Mesothelial cell of epicardium (in vitro differentiated cells): ENCODE measurements at places on chromosomes 11 and 22.

DNA sequence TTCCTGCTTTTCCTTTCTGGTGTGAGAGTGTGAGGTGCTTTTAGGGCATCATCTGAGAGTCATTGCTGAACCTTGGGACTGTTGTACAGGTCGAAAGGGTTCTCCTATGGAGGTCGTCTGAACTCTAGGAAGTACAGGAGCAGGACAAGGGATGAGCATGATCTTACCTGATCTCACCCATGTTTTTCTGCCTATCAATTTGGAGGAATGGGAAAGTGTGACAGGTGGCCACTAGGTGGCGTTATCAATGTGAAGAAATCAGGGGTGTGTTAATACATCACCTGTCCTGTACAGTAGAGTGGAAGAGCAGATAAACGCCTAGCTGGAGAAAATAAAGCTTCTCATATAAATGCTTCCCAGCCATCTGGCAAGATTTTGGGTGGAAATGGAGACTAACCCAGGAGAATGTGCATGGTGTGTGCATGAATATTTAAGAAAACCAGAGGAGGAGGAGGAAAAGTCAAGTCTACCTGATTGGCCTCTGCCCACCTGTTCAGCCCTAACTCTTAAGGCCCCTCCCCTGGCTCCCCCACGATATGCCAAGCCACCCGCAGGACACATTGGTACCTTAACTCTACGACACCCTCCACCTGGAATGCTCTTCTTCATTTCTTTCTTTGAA lies 72.0 kb upstream of the NARS2 start:
- no peak overlapping the region for H3K4me3 ChIP-seq
- H3K27me3 ChIP-seq: no peaks in the 10 kb centered on the region
- no peaks in the 10 kb centered on the region for H3K36me3 ChIP-seq
- peak; percentile 64 for DNase-seq

GRCh38 chr11:91698845-91699244 lies 525.8 kb upstream of the FAT3 start:
- no peaks in the 10 kb centered on the region for H3K27me3 ChIP-seq
- no peak overlapping the region for H3K27ac ChIP-seq
- DNase-seq: no peak
- H3K36me3 ChIP-seq: no peaks in the 10 kb centered on the region
- peaks cover 11% of the 10 kb centered on the region for H3K4me1 ChIP-seq
- H3K4me3 ChIP-seq: no peak overlapping the region

DNA sequence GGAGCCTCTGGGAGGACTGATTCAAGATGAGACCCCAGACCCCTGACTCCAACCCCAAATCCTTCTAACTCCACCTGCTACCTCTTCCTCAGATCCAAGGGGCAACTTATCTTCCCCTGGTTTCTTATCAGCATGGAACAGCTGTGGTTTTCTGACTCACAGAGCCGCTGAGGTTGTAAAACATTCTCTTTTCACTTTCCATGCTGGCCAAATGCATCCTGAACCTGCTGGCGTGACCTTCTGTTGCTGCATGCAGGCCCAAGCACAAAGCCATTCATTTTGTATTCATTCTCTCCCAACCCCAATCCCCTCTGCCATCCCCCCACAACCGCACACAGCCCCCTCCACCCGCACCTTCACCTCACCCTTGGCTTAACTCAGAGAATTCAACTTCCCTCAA lies 70.3 kb downstream of the SEZ6L start:
- peaks cover 50% of the 10 kb centered on the region for H3K27me3 ChIP-seq
- DNase-seq: no peak
- no peaks in the 10 kb centered on the region for H3K4me1 ChIP-seq
- H3K4me3 ChIP-seq: no peak overlapping the region
- no peaks in the 10 kb centered on the region for H3K36me3 ChIP-seq

GRCh38 chr11:17354601-17354991 lies 3.0 kb downstream of the NCR3LG1 start:
- peaks cover 17% of the 10 kb centered on the region for H3K36me3 ChIP-seq
- H3K4me1 ChIP-seq: peaks cover 23% of the 10 kb centered on the region
- no peak overlapping the region for H3K27ac ChIP-seq
- DNase-seq: peak; percentile 42

GRCh38 chr11:61147271-61147670 lies 14.0 kb downstream of the VPS37C start:
- no peaks in the 10 kb centered on the region for H3K27me3 ChIP-seq
- H3K27ac ChIP-seq: no peak overlapping the region

DNA sequence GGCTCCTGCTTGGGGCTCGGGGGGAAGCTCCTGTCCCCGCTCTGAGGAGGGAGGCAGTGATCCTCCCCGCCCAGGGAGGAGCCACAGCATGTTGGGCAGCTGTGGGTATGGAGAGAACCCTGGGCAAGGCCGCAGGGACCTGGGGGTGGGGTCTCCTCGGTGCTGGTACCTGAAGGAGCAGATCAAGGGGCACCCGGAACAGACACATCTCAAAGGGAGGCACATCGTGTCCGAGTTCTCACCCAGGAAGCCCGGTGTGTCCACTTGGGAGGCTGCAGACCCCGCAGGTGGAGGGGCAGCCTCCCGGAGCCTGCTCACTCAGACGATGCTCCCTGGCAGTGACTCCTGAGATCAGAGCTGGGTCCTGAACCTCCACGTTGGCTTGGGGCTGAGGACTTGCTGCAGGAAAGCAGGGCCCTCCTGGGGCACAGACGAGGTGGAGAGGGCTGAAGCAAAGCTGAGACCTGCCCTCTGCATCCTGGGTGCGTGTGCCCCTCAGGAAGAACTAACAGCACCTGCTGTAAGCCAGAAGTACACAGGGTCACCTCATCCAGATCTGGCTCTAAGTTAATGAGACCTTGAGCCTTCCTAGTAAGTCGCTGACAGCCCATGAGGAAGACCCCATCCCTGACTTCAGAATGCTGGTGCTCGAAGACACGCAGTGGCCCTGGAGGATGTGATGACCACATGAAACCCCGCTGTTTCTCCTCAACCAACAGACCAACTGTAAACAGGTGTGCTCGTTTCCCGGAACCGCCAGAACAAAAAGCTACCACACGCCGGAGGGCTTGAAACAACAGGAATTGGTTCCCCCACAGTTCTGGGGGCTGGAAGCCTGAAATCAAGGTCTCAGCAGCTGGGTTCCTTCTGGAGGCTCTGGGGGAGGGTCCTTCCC lies 5.9 kb upstream of the OSBPL5 start:
- H3K27me3 ChIP-seq: peaks cover 45% of the 10 kb centered on the region
- DNase-seq: no peak
- H3K27ac ChIP-seq: no peak overlapping the region
- no peak overlapping the region for H3K4me3 ChIP-seq
- peaks cover 8% of the 10 kb centered on the region for H3K4me1 ChIP-seq

DNA sequence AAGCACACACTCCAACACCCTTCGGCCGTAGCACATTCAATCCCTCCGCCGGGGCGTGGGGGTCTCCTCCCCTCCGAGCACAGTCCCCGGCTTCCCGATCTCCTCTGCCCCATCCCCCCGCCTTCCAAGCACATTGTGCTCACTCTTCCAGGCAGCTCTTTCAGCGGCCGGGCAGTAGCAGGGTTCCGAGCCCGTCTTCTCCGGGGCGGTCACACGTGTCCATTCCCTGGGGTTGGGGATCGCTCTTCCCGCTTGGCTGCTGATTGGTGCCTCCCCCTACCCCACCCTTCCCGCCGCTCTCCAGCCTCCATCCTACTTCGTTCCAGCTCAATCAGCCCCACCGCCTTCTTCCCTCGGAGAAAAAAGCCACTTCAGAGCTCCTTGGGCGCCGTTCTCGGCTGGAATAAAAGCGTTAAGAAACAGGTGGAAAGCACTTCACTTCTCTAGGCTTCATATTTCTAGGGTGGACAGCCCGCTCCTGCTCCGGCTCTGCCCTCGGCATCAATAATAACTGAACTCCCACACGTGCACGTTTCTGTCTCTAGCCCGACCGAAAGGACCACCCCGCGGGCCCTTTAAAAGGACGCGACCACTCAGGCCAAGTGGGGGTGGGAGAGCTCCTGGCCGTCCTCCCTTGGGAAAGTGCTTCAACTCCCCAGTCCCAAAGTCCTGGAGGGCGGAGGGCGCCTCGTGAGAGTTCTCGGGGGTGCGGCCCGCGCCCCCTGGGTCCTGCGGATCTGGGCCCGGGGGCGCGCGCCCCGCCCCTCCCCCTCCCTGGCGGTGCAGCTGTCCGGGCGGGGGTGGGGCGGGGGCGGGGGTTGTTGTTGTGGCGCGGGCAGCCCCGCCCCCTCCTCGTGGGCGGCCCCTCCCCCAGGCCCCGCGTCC lies 464 bp upstream of the CECR2 start:
- peak overlapping the region; percentile 94 for H3K27ac ChIP-seq
- H3K27me3 ChIP-seq: peaks cover 2% of the 10 kb centered on the region
- H3K4me1 ChIP-seq: peaks cover 33% of the 10 kb centered on the region
- DNase-seq: peak; percentile 74
- no peaks in the 10 kb centered on the region for H3K36me3 ChIP-seq
- peak overlapping the region; percentile 89 for H3K4me3 ChIP-seq

- H3K27me3 ChIP-seq: no peaks in the 10 kb centered on the region
- no peak overlapping the region for H3K4me3 ChIP-seq
- no peaks in the 10 kb centered on the region for H3K4me1 ChIP-seq
- H3K36me3 ChIP-seq: no peaks in the 10 kb centered on the region
- DNase-seq: no peak
Observed at GRCh38 chr11:1029654-1030053, 6.9 kb downstream of the MUC6 start.

DNA sequence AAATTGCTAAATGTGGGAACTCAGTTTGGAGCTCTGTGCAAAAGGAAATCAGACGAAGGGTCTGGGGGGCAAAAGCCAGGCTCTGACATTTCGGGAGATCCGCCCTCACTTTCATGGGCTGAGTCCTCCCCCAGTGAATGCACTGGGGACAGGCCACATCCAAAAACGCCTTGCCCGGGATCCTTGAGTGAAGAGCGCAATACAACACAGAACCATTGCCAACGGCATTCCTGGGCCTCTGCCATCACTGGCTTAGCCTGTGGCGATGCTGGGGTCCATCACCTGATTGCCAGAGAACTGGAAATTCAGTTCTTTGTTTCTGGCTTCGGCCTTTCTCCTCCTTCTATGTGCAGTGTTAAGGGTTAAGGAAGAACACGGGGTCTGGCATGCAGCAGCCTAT lies 297.9 kb downstream of the SHANK2 start:
- H3K4me3 ChIP-seq: no peak overlapping the region
- H3K27me3 ChIP-seq: no peaks in the 10 kb centered on the region
- DNase-seq: no peak
- no peak overlapping the region for H3K27ac ChIP-seq
- no peaks in the 10 kb centered on the region for H3K36me3 ChIP-seq

- peaks cover 83% of the 10 kb centered on the region for H3K27me3 ChIP-seq
- no peaks in the 10 kb centered on the region for H3K4me1 ChIP-seq
- no peak for DNase-seq
- H3K36me3 ChIP-seq: no peaks in the 10 kb centered on the region
Observed at GRCh38 chr11:35118906-35119305, 20.1 kb upstream of the CD44 start.

DNA sequence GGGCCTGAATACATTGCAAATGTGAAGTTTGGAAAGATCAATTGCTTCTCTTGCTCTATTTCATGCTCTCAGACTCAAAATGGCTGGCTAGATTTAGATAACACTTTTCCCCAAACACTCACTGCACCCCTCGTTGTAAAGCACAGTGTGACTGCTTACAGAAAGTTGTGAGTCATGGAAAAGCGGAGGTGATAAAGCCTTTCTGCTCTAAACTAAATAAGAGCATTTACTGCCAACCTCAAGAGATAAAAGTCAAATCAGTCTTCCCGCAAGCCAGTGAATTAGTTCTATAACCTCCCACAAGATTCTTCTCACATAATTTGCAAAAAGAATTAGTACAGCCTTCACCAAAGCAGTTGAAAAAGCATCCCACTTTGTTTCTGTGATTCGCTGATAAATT lies 168.7 kb downstream of the WT1 start:
- H3K4me1 ChIP-seq: peaks cover 35% of the 10 kb centered on the region
- H3K27me3 ChIP-seq: no peaks in the 10 kb centered on the region

DNA sequence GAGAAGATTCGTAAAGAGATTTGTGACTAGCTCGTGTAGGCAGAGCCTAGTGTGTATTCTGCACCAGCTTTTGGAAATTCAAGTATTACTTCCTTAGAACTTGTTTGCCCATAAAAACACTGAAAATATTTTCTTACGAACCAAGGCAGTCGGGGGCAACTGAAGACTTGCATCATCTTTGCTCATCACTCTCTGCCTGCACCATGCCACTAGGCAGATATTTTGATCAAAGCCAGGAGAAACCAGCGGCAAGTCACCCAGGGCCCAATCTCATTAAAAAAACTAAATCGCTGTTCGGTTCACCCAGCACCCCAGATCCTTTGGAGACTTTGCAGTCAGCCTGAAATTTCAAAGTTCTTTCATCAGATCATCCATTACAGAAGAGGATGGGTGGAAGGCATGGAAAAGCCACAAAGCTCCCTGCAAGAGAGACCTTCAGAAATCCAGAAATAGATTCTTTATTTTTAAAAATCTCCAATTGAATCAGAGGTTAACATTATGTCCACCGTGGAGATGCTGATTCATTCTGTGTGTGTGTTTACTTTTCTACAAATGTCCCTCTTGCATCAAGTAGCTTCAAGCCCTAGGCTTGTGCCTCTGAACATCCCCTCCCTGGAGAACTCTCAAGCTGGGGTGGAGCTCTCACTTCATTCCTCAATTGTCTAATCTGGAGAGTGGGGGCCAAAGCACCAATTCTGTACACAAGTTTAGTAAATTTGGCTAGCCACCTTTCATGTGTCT lies 78.4 kb downstream of the ETS1 start:
- H3K27ac ChIP-seq: peak overlapping the region; percentile 6
- peaks cover 45% of the 10 kb centered on the region for H3K4me1 ChIP-seq
- no peak overlapping the region for H3K4me3 ChIP-seq
- no peaks in the 10 kb centered on the region for H3K27me3 ChIP-seq
- no peak for DNase-seq

GRCh38 chr11:77065878-77066228 lies 918 bp upstream of the CAPN5 start:
- H3K27ac ChIP-seq: peak overlapping the region; percentile 84
- peaks cover 10% of the 10 kb centered on the region for H3K4me1 ChIP-seq
- DNase-seq: no peak

GRCh38 chr11:111299101-111300026 lies 1.0 kb downstream of the POU2AF3 start:
- peak overlapping the region; percentile 73 for H3K4me3 ChIP-seq
- H3K36me3 ChIP-seq: peaks cover 2% of the 10 kb centered on the region
- peaks cover 34% of the 10 kb centered on the region for H3K4me1 ChIP-seq
- no peak overlapping the region for H3K27ac ChIP-seq

- no peak for DNase-seq
- peak overlapping the region; percentile 85 for H3K4me3 ChIP-seq
- H3K27ac ChIP-seq: peak overlapping the region; percentile 97
Observed at GRCh38 chr22:19120829-19121630, 1.2 kb downstream of the DGCR2 start.

GRCh38 chr11:126700768-126701519 lies 299.6 kb downstream of the KIRREL3 start:
- no peaks in the 10 kb centered on the region for H3K36me3 ChIP-seq
- no peak for DNase-seq
- H3K27ac ChIP-seq: no peak overlapping the region

GRCh38 chr22:38135133-38135706 lies 24.7 kb upstream of the BAIAP2L2 start:
- DNase-seq: no peak
- peaks cover 4% of the 10 kb centered on the region for H3K4me1 ChIP-seq
- H3K27me3 ChIP-seq: no peaks in the 10 kb centered on the region
- H3K36me3 ChIP-seq: peaks cover 34% of the 10 kb centered on the region
